ENCODE measurements at places on chromosomes 2 and 18. TPM values are rescaled to one million over a fixed set of nuclear protein-coding genes. Genes with fewer than 3 reads are reported as not detected.

DNA sequence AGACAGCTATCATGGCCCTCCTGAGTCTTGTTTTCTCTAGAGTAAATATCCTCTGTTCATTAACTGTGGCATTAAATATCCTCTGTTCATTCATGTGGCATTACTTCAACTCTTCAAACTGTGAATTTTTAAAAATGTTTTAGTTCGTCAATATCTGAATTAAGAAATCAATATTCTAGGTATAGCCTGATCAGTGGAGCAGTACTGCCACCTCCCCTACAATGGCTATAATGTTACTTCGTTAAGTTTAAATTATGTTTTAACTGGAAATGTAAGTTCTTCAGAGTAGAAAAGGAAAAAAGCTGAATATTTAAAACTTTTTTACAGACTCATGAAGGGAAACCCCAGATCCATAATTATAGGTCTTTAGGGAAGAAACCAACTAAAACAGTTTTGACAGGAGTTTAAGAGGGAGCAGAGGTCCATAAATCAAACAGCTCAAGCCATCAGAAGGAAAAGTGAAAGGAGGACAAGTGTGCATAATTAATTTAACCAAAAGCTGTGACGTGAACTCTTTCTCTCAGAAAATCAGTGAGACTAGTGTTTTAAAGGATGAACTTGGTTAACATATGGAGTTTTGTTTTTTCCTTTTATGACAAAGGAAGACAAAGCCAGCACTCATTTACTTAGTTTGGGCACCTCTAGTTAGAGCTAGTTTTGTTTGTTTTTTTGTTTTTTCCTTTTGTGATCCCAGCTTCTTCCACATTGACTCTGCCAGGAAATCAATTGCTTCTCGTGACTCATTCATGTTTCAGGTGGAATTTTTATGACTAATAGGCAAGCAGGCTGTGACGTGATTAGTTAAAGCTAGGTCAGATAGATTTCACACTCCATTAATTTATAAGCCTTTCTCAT lies 44.9 kb downstream of the RBBP8 start:
- no peak for DNase-seq

DNA sequence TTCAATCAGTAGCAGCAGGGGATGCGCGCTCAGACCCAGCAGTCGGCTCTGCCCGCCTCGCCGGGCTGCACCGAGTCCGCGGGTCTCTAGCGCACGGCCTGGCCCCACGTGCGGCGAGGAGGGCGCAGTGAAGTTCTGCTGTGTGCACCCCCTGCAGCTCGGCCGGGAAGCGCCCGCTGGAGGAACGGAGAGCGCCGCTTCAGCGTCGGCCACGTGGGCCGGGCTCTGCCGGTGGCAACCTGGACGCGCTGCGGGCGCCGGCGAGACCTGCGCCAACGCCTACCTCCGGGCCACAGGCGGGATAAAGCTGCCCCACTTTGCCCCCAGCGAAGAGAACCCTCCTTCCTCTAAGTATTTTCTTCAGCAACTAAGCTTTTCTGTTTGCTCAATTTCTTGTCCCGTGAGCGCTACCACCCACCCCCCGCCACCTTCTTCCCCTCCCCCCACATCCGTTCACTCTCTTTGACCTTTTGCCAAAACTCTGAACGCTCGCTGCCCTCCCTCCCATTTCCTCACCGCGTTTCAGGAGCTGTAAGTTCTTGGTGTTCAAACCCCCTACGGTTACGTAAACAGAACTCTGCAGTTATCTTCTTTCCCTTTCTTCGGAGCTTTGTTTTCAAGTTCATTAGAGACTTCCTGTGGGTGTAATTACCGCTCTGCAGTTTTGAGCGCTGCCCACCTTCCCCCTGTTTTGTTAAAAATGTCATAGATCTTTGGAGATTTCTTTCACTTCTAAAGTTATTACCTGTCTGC lies 42.6 kb upstream of the EDAR start:
- DNase-seq: peak; percentile 92

GRCh38 chr18:9735238-9735637 lies 27.1 kb downstream of the RAB31 start:
- peak; percentile 89 for DNase-seq

GRCh38 chr2:7023542-7023941 lies 106.3 kb downstream of the RNF144A start:
- DNase-seq: no peak

- no peak for DNase-seq
These were observed 117.7 kb upstream of the MCFD2 start for GRCh38 chr2:47033102-47033880.

The LTBP1 gene
- polyA plus RNA-seq: 7.6 TPM

The DIPK1C gene
- not detected for polyA plus RNA-seq

DNA sequence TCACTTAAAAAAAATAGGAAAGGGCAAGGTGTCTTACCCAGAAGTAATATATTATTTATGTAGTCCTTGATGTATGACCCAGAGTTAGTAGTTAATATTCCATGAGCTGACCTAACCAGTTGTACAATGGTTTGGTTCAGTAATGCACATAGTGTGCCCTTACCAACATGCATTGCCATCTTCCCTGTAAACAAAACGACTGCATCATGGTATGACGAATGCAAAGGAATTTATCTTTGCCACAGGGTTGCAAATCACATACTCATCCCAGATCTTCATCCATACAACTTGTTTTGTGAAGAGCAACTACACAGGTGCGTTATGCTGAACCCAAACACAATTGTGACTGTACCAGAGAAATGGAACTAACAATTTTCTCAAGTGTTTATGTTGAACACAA lies 68.9 kb upstream of the ZSWIM2 start:
- DNase-seq: no peak

- peak; percentile 78 for DNase-seq
These were observed 124.2 kb upstream of the ITGB6 start for GRCh38 chr2:160324161-160324800.

The EHD3 gene
- polyA plus RNA-seq: 8.7 TPM

The CDCA7 gene
- polyA plus RNA-seq: 2.1 TPM

The ANO7 gene
- 1.3 TPM for polyA plus RNA-seq

DNA sequence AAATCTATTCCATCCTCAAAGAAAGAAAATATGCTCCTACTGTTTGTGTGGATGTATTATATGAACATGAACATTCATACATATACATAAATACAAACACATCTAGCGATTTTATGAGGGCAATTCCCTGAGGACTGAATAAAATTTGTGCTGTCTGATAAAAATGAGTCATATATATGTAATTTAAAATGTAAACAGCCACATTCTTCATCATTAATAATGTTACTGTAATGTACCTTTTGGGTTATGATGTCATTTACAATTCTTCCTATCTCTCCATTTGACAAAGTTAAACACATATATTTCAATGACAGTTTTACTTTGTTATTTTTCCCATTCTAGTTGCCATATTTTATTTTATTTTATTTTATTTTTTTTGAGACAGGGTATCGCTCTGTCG lies 91.3 kb upstream of the ZFP36L2 start:
- DNase-seq: no peak

DNA sequence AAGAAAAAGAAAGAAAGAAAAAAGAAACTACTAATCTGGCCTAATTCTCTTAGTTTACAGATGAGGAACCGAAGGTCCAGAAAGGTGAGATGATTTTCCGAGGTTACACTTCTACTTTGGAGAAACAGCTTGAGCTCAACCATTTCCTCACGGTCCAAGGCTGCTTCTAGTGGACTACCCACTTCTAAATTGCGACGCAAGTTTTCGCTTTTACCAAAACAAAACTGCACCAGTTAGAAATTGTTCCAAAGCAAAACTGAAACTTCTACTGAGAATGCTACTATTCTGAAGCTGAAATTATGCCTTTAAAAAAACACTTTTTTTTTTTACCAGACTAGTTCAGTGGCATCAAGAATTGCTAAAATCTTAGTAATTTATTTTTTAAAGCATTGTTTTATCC lies 101.6 kb downstream of the INO80D start:
- no peak for DNase-seq

GRCh38 chr2:98498703-98499440 lies 54.2 kb downstream of the INPP4A start:
- peak; percentile 24 for DNase-seq

DNA sequence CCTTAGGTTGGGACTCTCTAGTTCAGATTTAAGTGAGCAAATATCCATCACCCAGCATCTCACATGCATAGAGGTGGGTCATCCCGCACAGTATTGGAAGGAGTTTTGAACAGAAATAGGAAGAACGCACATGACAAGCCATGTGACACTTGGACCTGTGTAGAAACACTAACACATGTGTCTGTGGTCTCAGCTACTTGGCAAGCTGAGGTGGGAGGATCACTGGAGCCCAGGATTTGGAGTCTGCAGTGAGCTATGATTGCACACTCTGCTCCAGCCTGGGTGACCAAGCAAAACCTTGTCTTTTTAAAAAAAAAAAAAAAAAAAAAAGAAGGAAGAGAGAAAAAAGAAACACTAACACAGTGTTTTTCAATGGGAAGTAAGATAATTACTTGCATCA lies 5.4 kb upstream of the MTCL1 start:
- no peak for DNase-seq

The POTEC gene
- polyA plus RNA-seq: not detected

- no peak for DNase-seq
These were observed 1.3 kb downstream of the INPP4A start for GRCh38 chr2:98445683-98446581.

DNA sequence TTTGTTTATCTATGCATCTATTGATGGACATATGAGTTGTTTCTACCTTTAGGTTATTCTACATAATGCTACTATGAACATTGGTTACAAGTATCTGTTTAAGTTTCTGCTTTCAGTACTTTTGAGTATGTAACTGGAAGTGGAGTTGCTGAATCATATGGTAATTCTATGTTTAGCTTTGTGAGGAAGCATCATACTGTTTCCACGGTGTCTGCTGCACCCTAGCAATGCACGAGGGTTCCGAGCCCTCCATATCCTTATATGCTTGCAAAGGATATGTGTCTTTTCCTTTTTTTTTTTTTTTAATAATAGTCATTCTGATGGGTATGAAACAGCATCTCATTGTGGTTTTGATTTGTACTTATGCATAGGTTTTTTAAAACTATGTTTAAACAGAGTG lies 83.7 kb downstream of the FMNL2 start:
- no peak for DNase-seq

The ZCCHC2 gene
- 4.9 TPM for polyA plus RNA-seq

GRCh38 chr2:85680707-85681371 lies 12.8 kb upstream of the SFTPB start:
- DNase-seq: no peak

The ITPRIPL1 gene
- polyA plus RNA-seq: 0.80 TPM

The CROCC2 gene
- polyA plus RNA-seq: 0.17 TPM

DNA sequence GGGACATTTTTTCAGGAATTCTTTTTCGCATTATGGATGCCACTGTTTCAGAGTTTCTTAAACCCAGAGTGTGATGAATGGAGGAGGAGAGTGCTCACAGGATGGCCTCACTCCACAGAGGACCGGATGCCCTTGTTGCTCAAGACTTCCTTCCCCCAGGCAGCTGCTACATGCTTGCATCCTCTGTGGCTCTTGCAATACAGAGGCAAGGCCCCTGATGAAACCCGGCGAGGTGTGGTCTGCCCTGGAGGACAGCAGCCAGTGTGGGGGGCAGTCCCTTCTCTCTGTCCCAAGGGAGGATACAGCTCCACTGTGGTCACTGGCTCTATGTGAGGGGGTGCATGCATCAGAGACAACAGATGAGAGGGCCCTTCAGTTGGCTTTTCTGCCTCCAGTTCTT lies 109.6 kb downstream of the SH3RF3 start:
- peak; percentile 95 for DNase-seq

DNA sequence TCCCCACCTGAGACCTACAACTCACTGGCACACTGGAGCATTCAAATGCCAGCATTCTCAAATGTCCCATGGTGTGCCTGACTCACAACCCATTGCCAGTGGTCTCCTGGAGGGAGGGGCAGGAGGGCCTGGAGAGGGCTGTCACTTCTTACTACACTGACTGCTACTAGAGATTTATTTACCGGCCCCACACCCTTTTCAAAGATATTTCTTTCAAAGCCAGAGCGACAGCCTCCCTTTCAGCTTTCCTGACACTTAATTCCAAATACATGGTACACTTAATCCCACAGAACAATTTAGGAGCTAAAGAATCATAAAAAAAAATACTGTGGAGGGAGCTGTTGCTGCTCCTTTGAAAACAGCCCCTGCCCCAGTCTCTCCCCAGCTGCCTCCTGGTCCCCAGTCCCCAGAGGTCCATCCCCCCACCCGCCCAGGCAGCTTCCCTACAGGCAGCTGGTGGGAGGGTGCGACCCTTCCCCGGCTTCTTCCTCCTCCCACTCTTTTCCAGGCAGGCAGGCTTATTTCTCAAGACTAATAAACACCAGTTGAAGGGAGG lies 129.1 kb upstream of the SMAD2 start:
- peak; percentile 56 for DNase-seq

DNA sequence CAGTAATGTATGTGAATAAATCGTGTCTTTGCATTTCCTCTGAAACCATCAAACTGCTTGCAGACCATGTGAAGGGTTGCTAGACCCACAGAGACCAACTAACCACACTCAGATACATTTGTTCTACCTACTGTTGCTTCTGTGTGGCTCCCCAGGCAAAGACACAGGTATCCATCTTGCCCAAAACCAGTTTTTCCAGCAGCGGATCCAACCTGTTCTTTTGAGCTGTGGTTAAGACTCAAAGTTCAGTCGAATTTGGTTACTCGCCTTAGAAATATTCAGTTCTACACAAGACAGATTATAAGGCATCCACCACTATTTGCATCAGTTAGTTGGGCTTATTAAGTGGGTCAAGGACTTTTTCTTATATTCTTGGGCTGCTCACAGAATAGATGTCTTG lies 276.2 kb upstream of the EPHA4 start:
- no peak for DNase-seq

DNA sequence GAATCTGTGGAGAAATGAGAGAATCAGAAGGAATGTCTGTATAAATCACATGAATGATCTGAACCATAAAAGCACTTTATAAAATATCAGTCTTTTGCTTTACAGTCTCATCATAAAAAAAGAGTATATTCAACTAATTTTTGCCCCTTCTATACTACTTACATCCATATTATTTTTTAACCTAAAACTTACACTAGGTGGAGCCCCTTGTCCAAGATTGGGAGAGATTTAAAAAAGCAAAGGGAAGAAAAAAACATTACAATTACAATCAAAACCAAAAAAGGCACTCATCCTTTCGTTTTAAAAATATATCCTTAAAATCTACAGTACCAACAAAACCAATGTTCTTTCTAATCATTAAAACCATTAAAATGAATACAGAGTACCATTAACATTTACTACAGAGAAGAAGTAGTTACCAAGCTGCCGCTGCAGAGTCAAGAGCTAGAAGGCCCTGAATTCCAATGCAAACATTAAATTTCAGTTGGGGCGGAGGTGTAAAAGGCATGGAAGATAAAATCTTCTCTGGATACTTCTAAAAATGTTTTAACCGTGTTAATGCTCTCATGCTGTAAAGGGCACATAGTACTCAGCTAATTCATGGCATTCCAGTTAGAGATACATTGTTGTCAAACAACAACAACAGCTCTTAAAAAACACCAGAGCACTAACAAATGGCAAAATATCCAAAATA lies 56.7 kb upstream of the EPB41L3 start:
- DNase-seq: no peak

GRCh38 chr2:170408461-170409163 lies 230.7 kb downstream of the MYO3B start:
- DNase-seq: no peak

The ID2 gene
- polyA plus RNA-seq: 59.7 TPM

DNA sequence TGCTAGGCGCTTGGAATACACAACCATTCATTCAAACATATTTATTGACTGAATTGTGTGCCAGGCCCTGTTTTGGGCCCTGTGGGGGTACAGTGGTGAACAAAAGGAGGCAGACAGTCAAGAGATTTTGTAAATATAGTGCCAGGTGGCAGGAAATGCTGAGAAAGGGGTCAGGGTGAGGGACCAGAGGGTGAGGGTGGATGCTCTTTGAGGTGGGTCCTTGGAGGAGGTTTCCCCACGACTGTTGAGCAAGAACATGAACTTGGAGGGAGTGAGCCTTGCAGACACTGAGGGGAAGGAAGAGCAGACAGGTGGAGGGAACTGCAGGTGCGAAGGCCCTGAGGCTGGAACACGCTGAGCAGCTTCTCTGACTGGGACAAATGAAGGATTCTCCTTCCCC lies 40.7 kb downstream of the ODC1 start:
- DNase-seq: no peak

Measured in spleen (tissue), 13 donors.